Stimulated activated CD4-positive, alpha-beta T cell treated with anti-CD3 and anti-CD28 coated beads, Interleukin-1b, Interleukin-23, amount 100 ng/mL, for 1 hour (primary cell): ENCODE measurements at places on chromosomes 13 and 19.

- DNase-seq, result no peak
Measured at GRCh38 chr19:4694211-4694987, 24.3 kb upstream of the MYDGF start.

GRCh38 chr19:55304279-55304978, 20.6 kb downstream of the BRSK1 start:
- no peak for DNase-seq

GRCh38 chr13:30745906-30746686, 10.8 kb downstream of the ALOX5AP start:
- no peak for DNase-seq

GRCh38 chr13:24306632-24307031, 2.7 kb upstream of the C1QTNF9 start:
- no peak for DNase-seq

DNA sequence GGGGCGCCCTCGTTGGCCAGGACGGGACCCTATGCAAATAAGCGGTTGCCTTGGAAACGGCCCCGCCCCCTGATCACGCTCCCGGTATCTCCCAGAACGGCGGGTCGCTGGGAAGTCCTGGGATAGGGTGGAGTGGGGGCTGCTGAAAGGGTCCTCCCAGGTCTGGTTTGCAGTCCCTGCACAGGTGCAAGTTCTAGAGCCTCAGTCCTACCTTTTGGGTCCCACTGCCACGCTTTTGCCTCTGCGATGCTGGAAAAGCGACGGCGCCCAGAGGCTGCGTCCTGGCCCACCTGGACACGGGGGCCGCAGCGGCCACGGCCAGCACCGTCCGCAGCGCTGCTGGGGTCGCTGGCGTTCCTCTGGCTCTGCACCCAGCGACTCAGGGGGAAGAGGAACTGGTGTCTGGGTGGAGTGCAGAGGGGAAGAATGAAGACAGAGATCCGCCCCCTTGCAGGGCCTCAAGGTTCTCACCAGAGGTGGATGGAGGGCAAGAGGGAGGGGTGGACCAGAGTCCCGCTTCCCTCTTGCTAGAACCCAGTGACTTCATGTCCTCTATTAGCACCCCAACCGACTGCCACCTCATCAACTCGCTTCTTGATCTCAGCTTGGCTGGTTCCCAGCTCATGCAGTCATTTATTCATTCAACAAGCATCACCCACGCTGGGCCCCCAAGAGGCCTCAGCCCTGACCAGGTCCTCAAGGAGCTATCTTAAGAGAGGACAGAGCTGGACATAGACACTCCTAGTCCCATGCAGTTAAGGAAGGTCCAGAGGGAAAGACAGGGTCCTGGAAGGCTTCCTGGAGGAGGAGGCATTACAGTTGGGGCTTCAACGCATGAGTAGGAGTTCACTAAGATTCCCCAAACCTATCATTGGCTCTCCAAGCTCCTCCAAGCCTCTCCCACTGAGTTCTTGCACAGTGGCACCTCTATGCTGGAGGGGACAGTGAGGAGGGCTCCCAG, at the start of gene LRRC25:
Gene LRRC25, minus strand, starts transcription at position 381 of the 961 bp plus-strand sequence. CDS start 659 bp downstream, outside the sequence.
- DNase-seq, result no peak

- no peak for DNase-seq
Measured at GRCh38 chr13:33797622-33798021, 20.3 kb upstream of the RFC3 start.

DNA sequence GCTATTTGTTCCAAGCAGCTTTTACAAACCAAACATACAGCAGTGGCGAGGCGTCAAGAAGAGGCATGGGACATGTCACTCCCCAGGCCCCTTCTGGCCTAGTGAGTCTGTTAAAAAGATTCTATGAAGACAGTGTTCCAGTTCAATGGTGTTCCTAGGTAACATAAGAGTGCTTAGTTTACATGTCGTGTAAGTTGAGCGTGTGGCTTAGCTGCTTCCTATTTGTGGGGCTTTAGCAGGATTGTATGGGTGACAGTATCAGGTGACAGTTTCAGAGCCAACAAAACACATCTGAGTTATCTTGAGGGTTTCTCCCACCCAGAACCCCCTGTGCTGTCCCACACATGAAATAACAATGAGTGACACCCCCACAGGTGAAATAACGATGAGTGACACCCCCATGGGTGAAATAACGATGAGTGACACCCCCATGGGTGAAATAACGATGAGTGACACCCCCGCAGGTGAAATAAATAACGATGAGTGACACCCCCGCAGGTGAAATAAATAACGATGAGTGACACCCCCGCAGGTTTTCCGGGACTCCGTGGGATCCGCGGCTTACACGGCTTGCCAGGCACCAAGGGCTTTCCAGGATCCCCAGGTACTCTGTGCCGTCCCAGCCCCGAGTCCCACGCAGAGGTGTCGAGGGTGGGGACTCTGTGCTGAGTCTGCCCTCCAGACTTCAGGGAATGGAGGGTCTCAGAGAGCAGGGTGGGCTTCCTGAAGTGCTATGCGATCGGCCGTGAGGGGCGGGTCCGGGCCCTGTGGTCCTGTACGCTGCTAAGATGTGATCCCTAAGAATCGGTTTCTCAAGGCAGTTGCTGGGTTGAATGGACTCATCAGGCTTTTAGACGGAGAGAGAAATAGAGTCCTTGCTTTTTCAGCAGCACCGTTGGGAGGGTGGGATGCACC, 68.6 kb downstream of the RAB20 start:
- DNase-seq, result no peak

GRCh38 chr13:58630794-58631193, 999.2 kb downstream of the PCDH17 start:
- DNase-seq, result no peak

- DNase-seq, result no peak
Measured at GRCh38 chr13:43258771-43259170, 235.4 kb downstream of the DNAJC15 start.
